Inflammatory macrophage treated with lipopolysaccharide for 1 hour (primary cell): ENCODE measurements at places on chromosomes 12 and 14.
A peak's percentile ranks its signal among the peaks of the same experiment; 100 is the strongest.

DNA sequence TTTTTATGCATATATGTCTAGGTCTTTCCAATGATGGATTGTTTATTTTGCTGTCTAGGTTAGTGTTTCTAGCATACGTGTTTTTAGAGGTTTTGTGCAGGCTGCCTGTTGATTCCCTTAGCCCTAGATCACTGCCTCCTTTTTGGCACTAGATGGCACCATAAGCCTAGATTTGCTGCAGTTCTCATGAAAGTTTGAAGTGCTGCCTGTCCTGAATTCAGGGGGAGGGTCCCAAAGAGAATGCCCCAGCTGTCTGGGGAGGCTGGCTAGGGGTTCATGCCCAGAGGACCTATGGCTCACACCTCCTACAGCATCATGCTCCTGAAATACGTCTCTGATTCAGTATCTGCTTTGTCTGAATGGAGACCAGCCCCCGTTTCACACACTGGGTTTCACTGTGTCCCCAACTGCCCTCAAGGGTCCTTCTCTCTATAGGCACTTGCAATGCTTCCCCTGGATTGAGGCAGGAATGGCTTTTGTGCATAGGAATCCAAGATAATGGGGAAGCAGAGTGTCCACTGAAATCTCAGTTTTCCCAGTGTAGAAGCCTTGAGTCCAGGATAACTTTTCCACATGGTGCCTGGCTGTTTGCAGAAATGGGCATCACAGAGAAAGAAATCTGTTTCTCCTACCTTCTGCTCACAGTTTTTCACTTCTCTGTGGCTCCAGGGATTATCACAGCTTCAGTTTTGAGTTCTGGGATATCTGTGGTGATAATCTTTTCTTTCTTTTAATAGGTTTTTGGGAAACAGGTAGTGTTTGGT is 14.2 kb upstream of the TXNRD1 start:
- peak; percentile 34 for DNase-seq

DNA sequence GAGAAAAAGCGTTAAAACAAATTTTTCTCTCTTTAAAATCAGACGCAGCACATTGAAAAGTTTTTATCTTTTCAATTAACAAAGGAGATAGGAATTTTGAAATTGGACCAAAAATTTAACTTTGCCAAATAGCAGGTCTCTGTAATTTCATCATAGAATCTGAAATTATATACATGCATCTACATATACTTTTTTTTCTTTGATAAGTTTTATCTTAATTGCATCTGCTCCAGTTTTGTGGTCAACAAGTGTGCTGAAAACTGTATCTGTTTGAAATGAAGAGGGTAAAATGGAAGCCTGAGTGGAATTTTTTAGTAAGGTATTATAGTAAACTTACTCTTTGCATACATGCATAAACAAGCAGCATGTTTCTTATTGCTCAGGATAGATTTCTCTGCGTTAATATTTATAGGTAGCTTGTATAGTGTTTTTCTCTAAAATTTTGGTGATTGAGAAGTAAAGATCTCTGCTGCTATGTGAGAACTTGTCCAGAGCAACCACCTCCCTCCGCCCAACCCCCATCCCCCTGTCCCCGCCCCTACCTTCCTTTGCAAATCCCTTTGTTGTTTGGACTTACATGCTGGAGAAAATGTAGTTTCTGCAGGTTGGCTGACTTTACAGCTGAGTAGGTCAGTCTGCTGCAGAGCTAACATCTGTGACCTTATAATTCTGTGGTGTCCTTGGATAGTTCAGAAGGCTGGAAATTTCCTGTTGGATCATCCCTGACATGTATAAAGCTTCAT is 64.6 kb downstream of the VRK1 start:
- no peak for DNase-seq

- peak; percentile 19 for DNase-seq
These were observed 31.7 kb downstream of the ANO4 start for GRCh38 chr12:100826323-100826722.

DNA sequence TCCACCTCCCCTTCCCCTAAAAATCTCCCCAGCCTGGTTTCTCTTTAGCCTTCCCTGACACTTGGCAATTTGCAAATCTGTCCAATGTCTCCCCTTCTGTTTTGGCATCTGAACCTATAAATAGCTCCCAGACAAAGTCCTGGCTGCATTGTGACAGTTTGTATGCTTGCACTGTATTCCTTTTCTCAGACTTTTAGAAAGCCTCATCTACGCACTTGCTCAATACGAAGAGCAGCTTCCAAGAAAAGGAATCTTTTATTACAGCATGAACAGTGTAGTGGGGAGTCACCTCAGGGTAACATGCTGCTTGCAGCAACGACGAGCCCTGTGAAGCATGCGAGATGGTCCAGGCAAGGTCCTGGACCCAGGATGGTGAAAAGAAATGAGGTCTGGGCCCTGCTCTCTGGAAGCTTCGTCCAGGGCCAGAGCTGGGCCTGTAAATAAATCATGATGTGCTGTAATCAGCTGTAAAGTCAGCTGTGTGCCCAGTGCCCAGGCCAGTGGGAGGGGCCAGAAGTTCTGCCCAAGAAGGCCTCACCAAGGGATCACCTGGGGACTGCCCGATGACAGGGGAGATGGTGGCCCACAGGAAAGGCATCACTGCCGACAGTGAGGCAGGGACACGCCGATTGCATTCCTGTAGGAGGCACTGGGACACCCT is 88.3 kb downstream of the RIN3 start:
- DNase-seq: no peak

GRCh38 chr12:43501703-43502102 is 50.3 kb downstream of the ADAMTS20 start:
- no peak for DNase-seq
